NCI-H510A (cell line): ENCODE measurements at places on chromosomes 11 and 22.

DNA sequence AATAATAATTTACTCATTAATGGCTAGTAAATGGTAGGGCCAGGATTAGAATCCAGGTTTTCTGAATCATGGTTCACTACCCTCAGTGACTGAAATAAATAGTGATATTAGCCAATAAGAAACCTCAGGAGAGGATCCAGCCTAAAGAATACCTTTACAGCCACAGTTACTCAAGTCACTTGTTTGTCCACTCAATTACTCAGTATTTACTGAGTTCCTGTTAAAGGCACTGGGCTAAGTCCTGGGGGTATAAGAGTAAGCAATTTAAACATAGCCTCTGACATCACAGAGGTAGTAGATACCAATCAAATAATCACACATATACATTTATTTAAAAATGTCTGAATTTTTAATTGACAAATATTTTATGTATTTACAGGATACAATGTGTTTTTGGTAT is 56.8 kb upstream of the GAB2 start:
- DNase-seq: no peak

DNA sequence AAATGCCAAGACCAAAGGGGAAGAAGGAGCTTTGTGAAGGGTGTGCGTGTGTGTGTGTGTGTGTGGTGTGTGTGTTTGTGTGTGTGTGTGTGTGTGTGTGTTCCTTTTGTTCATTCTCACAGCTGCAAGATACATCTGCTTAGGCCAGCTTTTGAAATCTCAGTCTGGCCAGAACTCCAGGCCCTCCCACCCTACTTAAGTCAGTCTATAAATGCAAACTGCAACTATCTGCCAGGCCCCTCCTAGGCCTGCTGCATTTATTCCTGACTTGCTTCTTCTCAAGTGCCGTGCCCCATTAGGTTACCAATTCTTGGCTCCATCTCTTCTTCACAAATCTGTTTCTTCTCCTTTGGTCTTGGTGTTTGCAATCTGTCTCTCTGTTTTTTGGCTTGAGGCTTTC is 21.6 kb upstream of the RIC3 start:
- no peak for DNase-seq

DNA sequence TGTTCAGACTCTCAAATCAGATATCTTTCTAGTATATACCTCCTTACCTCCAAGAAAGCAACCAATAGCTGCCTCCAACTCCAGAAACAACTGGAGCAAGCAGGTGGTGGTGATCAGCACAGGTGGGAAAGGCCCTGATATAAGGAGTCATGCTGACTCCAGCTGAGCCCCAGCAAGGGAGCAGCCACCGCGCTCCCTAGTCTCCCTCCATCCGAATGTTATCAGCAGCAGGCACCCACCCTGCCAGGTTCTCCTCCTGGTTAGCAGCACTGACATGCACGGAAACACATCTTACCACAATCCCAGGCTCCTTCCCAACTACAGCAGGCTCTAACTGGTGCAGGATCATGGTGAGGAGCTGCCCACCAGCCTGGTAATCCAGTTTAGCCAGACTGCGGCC is 18.5 kb upstream of the STK33 start:
- no peak for DNase-seq

GRCh38 chr11:1168721-1169161 is 11.0 kb downstream of the MUC5AC start:
- no peak for DNase-seq

DNA sequence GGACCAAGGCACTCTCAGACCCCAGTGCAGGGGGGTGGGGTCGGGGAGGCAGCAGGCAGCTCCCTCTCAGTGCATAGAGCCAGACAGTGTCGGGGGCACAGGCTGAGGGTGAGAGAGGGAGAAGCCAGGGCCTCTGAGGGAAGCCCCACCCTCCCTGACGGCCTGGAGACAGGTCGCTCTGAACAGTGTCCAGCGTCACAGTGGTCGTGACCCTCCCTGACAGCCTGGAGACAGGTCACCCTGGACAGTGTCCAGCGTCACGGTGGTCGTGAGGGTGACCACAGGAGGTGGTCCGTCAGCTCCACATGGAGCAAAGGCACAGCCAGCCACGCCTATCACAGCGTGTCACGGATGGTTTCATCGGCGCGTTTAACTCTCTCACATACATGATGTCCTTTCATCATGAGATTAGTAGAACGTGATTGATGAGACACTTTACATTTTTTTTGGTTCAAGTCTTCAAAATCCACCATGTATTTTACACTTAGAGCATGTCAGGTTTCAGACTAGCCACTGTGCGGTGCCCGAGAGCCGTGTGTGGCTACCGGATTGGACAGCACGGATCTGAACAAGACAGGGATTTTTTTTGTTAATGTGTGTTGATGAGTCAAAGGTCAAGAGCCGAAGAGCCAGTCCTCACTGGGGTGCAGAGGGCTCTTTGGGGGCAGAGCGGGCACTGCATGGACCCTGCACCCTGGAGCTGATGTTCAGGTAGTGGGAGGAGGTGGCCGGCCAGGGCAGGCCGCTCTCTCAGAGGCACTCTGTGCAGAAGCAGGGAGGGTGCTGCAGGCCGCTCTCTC is 23.9 kb upstream of the PANX2 start:
- DNase-seq: peak; percentile 24

GRCh38 chr11:61026121-61027031 is 54.9 kb downstream of the CD6 start:
- DNase-seq: no peak

GRCh38 chr22:24510637-24511625 is 15.8 kb downstream of the UPB1 start:
- no peak for DNase-seq

DNA sequence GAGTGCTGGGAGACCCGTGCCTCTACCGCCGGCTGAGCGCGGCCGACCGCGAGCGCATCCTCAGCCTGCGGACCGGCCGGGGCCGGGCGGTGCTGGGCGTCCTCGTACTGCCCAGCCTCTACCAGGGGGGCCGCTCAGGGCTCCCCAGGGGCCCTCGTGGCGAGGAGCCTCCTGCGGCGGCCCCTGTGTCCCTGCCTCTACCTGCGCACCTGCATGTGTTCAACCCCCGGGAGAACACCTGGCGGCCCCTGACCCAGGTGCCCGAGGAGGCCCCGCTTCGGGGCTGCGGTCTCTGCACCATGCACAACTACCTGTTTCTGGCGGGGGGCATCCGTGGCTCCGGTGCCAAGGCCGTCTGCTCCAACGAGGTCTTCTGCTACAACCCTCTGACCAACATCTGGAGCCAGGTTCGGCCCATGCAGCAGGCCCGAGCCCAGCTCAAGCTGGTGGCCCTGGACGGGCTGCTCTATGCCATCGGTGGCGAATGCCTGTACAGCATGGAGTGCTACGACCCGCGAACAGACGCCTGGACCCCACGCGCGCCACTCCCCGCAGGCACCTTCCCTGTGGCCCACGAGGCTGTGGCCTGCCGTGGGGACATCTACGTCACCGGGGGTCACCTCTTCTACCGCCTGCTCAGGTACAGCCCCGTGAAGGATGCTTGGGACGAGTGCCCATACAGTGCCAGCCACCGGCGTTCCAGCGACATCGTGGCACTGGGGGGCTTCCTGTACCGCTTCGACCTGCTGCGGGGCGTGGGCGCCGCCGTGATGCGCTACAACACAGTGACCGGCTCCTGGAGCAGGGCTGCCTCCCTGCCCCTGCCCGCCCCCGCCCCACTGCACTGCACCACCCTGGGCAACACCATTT is 3.5 kb downstream of the KLHDC7B start:
- DNase-seq: no peak

GRCh38 chr22:16699326-16699725 is 106.7 kb upstream of the CCT8L2 start:
- DNase-seq: no peak

DNA sequence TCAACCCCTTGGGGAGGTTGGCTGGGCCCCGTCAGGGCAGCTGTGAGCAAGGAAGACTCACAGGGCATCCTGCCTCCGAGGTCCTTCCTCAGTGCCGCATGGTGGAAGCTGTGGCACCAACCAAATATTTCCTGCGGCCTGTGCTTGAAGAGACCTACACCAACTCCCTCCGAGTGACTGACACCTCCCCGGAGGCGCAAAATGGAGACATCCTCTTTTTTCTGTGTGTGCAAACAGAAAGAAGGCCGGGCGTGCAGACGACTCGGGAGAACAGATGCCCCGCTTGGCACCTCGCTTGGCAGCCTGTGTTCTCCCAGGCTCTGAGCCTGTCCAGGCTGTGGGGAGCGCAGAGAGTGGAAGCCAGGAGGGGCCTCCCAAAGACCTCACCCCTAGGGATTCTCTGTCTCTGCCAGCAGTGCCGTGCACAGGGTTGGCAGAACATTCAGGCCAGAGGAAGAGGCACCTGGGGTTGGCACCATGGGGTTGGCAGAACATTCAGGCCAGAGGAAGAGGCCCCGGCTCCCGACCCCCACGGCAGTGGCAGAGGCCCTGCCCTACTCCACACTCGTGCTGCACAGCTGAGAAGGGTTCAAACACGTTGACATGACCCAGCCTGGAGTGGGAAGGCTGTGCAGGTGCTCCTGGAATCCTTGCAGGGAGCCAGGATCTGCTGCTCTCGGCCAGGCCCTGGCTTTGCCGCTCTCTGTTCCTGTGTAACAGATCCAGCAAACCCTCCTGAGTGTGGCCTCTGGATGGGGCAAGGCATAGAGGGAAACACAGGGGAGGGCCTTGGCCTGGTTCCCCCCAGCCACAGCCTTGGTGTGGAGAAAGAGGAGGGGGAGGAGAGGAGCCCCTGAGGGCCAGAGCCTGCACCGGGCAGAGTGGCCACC is 805.5 kb downstream of the BRD1 start:
- no peak for DNase-seq

GRCh38 chr22:32882774-32883530 is 81.4 kb downstream of the TIMP3 start:
- DNase-seq: no peak

DNA sequence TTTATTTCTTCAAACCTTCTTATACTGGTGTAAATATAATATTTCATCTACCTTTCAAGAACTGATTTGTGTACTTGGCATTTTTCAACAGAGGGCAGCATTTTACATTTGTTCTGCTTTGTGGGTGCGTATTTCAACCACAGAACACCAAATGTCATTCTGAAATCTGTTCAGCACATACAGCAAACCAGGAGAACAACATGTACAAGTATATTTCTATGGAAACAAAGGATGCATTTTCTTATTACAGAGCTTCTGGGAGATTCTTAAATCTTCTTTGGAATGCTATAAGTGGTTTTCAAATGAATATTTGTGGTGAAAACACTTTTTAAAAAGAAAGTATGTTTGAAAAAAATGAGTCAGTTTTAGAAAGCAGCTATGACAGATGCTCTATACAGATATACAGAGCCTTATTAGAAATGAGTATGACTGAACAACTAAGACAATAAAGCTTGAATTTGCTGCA is 946.0 kb downstream of the FAM181B start:
- no peak for DNase-seq

DNA sequence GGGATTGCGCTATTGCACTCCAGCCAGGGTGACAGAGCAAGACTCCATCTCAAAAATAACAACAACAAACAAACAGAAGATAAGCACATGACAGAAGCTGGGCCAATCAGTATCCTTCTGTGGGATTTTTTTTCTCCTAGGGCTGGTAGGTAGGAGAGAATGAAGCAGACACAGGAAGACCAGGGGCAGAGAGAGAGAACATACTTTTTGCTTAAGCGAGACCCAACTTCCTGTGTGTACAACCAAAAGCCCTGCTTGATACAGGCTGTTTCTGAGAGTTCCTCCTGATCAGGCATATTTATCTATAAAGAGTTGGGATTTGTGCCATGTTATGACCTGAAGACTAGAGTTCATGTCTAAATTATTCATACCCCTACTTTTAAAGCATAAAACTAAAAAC is 12.4 kb upstream of the PLEKHB1 start:
- no peak for DNase-seq

DNA sequence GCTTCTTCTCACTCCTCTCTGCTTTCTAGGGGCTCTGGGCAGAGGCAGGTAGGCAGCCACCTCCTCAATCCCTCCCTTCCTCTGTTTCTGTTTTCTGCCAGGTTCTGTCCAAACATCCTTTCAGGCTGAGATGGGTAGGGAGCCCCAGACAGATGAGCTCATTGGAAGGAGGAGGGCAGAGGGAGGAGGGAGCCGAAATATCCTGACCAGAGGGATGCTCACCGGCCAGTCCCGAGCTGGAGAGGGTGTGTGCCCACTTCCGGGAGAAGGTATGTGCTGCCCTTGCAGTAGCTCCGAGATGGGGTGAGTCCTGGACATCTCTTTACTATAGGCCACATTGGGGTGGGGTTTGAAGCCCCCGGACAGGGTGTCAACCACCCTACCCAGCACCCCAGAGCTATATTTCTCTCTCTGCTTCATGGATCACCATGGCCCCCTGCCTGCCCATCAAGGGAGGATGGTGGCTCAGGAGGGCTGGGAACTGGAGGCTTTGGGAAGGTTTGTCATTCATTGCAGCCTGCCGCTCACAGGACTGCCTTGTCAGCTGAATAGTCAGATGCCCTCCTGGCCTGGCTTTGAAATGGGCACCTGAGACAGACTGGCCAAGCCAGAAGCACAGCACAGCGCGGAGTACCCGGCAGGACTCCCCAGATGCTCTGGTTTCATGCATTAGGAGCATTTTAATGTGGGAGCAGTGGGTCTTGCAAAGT is 4.7 kb upstream of the SCN4B start:
- DNase-seq: no peak

- DNase-seq: no peak
Observed at GRCh38 chr11:95283650-95284049, 52.6 kb upstream of the SESN3 start.

DNA sequence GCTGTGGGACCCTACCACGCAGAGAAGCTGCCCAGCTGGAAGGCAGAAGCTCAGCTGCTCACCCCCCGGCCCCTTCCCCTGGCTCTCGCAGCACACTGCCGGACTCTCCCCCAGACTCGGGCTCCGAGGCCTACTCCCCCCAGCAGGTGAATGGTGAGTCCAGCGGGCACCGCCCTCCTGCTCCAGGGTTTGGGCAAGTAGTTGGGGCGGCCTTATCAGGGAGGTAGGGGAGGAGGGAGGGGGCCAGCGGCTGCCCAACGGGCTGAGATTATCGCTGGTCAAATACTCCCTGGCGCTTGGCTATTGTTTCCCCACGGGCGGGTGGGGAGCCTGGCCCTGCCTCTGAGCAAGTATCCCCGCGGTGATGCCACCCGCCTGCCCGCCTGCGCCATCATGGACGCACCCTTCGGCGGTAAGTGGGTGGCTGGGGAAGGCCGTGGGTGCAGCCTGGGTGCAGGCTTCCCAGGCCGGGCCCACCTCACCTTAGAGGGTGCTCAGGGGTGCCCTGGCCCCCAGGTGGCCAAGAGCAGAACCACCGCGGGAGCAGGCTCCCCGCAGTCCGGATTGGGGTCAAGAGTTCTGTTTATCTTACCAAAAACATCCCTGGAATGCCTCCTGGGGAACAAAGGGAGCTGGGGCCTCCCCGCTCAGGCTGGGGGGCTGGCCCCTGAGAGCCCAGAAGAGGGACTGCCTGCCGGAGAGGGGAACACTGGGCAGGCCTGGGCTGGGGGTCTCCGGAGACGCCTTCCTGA is 16.9 kb downstream of the MYRF start:
- DNase-seq: no peak

GRCh38 chr11:67542169-67542568 is 18.9 kb upstream of the CABP2 start:
- no peak for DNase-seq
